ENCODE measurements at places on chromosomes 3 and 15.

DNA sequence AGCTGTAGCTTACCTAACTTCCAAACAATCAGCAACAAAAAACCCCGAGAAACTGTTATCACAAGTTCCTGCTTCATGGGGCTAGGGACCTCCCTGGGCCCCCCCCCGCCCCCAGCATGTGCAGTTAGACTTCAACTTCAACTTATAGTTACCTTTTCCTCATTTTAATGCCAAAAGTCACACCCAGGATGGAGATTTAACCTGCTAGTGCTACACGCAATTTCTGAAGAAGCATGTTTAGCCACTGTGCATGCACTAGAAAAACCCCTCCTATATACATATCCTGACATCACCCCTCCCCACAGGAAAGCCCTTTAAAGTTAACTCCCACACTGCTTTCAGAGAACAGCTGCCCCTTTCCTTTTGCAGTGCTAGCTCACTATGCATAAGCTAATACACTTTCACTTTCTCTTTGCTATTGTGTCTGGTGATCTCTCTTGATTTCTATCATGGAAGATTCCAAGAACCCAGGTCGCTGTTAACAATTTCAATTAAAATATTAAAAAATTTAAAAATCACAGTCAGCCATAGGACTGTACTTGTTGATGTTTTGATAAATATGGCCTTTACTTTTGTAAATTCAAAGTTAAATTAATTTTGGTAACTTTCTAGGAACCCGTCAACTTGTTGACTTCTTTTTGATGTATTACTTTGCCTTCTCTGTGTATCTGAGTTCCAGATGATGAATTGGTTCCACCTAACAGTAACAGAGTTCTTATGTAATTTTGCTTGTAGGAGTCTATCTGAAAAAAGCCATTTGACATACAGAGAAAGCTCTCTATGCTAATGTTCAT, 75.2 kb upstream of the ACAD9 start:
- no peak for DNase-seq

- DNase-seq = no peak
Observed at GRCh38 chr3:30775040-30775439, 119.4 kb downstream of the GADL1 start.

- no peak for DNase-seq
Observed at GRCh38 chr15:65222891-65223290, 11.6 kb upstream of the CILP start.

- DNase-seq = no peak
Observed at GRCh38 chr15:42153874-42154211, 2.6 kb downstream of the PLA2G4F start.

- no peak for DNase-seq
Observed at GRCh38 chr3:197421021-197421420, 122.6 kb upstream of the DLG1 start.

GRCh38 chr3:46692566-46692990, 901 bp downstream of the ALS2CL start:
- DNase-seq = no peak

DNA sequence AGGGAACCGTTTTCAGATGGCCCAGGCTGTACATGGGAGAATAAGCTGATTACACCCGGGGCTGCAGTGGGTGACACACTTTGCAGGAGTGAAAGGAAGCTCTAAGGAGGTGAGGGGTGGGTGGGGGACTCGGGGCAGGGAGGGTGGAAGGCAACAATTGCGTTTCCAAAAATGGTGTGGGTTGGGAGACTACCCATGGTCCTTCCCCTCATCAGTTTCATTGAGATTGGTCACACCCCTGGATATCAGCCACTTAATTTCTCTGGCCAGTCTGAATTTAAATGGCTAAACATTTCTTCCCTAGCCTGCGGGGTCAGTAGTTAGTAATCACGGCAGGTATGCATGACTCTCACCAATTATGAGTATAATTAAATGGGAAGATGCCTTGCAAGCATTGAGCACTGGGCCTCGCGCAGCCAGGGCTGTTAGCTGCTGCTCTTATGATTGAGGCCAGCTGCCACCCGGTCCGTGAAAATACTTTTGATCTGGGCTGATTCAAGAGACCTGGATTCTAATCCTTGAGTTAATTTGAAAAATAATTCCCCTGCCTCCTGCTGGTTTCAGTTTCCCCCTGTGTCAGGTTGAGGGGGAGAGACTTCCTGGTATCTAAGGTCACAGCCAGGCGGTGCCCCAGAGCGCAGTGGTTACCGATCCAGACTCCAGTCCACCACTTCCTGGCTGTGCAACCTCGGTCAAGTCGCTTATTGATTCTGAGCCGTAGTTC, 23.3 kb downstream of the SLC6A6 start:
- no peak for DNase-seq

- DNase-seq = no peak
Observed at GRCh38 chr3:73315706-73316105, 254.2 kb downstream of the EBLN2 start.

DNA sequence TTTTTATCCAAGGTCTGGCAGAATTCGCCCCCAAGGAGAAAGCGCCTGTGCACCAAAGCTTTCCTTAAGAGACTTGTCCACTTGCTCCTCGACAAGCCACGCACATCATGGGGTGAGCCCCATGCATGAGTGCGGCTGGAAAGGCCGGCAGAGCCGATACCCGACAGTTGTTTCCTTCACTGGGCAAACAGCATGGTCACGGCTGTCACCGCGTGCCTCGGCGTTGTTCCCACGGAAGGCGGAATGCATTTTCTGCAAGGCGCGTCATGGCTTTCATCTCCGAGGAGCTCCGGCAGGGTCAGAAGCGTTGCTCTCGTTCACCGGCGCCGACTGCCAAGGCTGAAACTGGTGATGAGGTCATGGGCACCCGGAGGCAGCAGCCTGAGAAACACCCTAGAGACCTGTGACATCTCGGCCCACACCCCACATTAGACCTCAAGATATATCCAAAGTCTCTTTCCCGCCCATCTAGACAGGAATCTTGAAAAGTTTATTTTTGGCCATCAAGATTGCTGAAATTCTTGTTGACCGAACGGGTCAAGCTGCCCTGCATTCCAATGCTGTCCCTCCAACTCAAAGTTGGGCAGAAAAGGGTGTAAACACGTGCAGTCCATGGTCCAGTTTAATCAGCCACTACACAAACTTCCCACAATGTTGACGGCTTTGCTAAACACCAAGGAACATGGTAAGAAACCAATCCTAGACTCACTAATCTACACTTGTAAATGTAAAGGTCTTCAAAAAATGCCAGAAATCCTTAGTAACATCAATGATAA, 604 bp upstream of the TJP1 start:
- peak; percentile 83 for DNase-seq

GRCh38 chr3:102069211-102069662, 219.9 kb downstream of the NFKBIZ start:
- DNase-seq = no peak

DNA sequence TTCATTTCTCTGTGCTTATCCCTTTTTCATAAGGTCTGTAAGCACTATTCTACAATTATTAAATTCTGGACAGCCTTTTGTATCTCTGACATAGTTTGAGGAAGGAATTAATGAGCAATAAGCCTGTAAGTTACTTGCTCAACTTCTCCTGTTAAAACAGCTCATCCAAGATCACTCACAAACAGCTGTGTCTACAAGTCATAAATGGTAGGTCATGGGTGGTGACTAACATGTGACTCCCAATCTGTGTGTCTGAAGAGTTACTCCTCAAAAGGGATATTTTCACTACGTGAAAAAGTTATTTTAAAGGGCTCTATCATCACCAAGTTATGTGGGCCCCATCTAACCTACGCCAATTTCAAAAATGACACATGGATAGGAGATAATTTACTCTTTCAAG, 145.2 kb upstream of the CBLB start:
- no peak for DNase-seq

DNA sequence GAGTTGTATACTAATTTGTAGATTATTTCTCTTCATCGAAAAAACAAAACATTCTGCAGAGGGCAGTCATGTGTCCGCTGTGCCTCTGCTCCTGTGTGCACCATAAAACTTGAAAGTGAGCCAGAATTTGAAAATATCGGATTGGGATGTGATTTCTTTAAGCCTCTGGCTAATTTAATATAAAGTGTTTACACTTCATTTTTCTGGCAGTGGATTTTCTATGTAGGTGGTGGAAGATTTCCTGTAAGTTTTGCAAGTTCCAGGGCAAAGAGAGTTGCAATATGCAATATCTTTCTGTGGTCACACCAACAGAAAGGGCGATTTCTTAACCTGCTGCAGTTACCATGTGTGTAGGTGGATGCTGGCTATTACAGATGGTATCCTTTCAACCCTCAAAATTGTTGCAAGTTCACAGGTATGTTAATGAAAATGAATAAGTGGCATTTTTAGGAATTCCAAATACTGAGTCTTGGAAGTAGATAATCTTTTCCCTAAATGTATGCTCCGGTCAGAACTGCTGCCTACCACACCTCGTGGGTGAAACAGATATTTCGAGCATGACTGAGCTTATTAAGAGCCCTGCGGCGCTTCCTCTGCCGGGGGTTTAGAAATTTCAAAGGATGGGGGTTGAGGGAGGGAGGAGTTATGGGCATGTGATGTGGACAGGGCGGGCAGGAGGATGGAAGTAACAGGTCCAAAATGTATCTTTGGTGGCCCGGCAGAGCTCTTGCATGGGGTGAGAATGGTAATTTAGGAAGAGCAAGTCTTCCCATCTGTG, 134.0 kb downstream of the PGPEP1L start:
- peak; percentile 11 for DNase-seq

- DNase-seq = no peak
Observed at GRCh38 chr15:80214910-80215309, 37.1 kb downstream of the CTXND1 start.

- DNase-seq = no peak
Observed at GRCh38 chr3:178475062-178475461, 61.2 kb upstream of the KCNMB2 start.

DNA sequence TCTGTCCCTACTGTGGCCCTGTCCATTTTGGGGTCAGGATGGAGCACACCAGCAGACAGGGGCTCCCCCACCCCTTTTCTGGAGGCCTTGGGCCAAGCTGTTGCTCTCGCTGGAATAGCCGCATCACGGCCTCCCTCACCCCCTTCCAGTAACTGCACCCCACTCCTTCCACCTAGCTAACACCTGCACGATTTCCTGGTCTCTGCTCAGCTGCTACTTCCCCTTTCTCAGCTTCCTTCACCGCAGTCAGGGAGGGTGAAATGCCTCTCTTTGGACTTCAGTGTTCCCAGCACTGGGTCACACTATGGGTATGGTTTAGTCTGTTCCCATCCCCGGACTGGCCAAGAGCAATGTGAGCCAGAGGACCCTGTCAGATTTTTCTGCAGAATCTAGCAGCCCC, 400.2 kb downstream of the MCTP2 start:
- DNase-seq = no peak

- no peak for DNase-seq
Observed at GRCh38 chr3:90221900-90222299, 1114.5 kb downstream of the EPHA3 start.

DNA sequence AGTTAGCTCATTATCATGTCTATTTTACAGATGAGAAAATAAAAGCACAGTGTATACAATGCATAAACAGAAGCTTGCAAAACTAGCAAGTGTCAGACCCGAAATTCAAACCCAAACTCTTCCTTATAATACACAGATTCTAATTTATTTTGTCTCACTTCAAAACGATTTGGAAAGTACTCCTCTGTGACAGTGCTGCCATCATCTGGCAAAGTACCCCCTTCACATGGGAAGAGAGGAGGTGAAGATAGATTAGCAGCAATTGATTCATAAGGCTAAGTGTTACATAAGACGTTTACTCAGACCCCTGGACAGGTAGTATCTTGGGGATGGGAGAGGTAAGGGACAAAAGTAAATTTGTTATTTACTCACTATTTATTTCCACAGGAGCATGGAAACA, 744.0 kb upstream of the SGO1 start:
- no peak for DNase-seq

- no peak for DNase-seq
Observed at GRCh38 chr3:181713280-181713647, 1.5 kb downstream of the SOX2 start.

DNA sequence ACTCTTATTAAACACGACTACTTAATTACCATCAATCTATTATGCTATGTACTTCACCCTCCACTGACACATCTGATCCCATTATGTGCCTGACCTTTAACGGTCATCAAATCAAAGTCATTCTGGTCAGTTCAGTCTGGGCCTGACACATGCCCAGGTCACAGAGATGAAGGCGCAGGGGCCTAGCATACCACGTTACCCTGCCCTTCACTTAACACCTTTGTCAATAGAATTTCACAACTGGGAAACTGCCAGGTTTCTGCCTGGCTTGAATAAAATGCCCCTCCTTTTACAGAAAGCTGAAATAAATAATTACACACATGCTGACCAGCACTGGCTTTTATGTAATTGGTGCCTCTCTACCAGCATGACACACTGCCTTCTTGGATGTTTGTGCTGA, 39.5 kb downstream of the MECOM start:
- no peak for DNase-seq

- DNase-seq = no peak
Observed at GRCh38 chr3:173588556-173588955, 191.0 kb downstream of the NLGN1 start.

DNA sequence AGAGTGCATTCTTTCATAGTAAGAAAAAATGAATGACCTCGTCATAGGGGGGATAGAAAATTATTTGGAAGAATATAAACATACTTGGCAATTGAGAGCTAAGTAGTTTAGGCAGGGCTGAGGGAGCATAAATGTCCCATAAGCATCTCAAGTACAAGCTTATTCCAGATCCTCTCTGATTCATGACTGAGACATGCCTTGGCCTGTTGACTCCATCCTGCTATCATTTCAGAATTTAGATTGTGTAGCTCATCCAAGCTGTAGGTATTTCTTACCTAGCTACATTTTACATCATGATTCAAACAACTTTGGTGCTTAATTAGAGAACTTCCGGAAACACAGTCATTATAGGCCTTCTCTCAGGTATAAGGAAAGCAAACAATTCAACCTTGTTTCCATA, 12.3 kb downstream of the POGLUT1 start:
- no peak for DNase-seq

- no peak for DNase-seq
Observed at GRCh38 chr3:165346503-165346902, 150.3 kb upstream of the SLITRK3 start.

GRCh38 chr3:155075200-155075599, 4.9 kb upstream of the MME start:
- no peak for DNase-seq

GRCh38 chr3:28700728-28701127, 352.1 kb upstream of the AZI2 start:
- no peak for DNase-seq

GRCh38 chr3:122245513-122246174, 62.2 kb downstream of the CASR start:
- DNase-seq = no peak

DNA sequence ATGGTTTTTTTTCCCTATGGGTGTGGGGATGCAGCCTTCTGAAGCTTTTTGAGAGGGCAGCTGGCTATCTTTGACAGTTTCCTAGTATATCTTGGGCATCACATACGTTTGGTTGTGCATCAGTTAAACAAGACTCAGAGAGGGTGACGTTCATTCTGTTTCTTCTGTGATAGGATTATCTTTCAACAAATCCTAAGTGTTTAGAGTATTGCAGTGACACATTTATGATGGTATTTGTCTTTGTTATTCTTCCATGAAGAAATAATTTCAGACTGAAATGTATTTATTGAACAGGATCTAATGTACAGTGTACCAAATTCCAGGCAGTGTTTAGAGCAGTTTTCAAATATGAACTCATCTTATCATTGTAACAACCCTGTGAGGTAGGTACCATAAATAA, 114.4 kb downstream of the PLCL2 start:
- no peak for DNase-seq

Measured in anterior cingulate cortex (tissue), 58 donors.